ENCODE measurements at places on chromosomes 6 and 20.

- DNase-seq: no peak
- H3K27me3 ChIP-seq: no peaks in the 10 kb centered on the region
- no peaks in the 10 kb centered on the region for H3K36me3 ChIP-seq
- H3K4me3 ChIP-seq: no peak overlapping the region
- H3K4me1 ChIP-seq: no peaks in the 10 kb centered on the region
- H3K27ac ChIP-seq: no peak overlapping the region
These were observed 284.4 kb upstream of the RNF24 start for GRCh38 chr20:4299773-4300172.

DNA sequence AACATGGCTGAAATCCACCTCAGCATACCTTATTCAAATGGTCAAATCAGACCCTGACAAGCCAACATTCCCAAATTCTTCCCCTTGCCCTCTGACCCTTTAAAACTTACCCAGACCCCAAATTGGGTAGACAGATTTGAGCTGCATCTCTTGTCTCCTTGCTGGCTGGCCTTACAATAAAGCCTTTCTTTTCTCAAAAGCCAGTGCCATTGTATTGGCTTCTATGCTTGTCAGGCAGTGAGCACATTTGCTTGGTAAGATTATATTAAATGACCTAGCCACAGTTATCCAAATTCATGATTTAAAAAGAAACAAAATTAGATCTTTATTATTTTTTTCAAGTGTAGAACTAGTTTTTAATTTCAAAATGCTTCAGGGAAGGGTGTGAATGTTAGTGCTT is 67.8 kb upstream of the FAM83B start:
- H3K4me3 ChIP-seq: no peak overlapping the region
- H3K27ac ChIP-seq: no peak overlapping the region
- DNase-seq: no peak
- H3K27me3 ChIP-seq: no peaks in the 10 kb centered on the region

DNA sequence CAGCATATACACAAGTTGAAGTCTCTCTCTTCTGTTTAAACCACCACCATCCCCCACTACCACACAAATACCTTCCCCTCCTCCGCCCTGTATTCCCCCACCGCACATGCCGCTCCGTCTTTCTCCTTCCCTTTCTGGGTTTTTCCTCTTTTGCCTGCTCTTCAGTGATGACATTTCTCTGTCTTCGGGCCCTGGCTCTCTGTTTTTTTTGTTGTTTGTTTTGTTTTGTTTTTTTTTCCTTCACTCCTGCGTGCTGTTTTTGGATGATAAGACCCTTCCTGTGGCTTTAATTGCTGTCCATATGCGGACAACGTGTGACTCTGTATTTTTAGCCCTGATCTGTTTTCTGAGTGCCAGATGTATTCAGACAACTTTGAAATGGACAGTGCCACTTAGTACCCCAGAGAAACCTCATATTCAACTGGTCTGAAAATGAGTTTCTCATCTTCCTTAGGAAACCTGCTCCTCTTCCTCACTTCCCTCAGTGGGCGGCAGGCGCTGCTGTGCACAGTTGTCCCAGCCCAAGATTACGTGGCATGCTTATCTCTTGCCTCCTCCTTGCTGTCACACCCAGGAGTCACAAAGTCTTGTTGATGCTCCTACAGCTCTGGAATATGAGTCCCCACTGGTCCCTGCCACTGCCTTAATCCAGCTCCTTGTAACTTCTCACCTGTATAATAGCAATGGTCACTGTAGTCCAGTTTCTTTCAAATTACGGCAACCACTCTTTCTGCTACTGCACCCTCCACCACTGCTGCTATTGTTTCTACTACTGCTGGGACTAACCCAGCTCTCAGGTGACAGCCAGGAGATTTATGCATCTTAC is 8.2 kb downstream of the PPP1R14C start:
- no peaks in the 10 kb centered on the region for H3K36me3 ChIP-seq
- no peak for DNase-seq
- H3K27ac ChIP-seq: no peak overlapping the region
- H3K4me1 ChIP-seq: no peaks in the 10 kb centered on the region
- H3K4me3 ChIP-seq: no peak overlapping the region
- H3K27me3 ChIP-seq: no peaks in the 10 kb centered on the region

DNA sequence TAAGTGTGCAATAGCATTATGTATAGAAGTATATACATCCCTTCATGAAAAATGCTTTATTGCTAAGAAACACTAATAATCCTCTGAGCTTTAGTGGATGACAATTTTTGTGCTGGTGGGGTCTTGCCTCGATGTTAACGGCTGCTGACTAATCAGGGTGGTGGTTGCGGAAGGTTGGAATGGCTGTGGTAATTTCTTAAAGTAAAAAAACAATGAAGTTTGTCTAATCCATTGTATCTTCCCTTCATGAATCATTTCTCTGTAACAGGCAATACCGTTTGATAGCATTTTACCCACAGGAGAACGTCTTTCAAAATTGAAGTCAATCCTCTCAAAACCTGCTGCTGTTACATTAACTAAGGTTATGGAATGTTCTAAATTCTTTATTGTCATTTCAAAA is 816.5 kb upstream of the GJE1 start:
- H3K4me3 ChIP-seq: no peak overlapping the region
- H3K27ac ChIP-seq: no peak overlapping the region
- H3K27me3 ChIP-seq: no peaks in the 10 kb centered on the region
- no peak for DNase-seq

- H3K36me3 ChIP-seq: no peaks in the 10 kb centered on the region
- no peaks in the 10 kb centered on the region for H3K4me1 ChIP-seq
- DNase-seq: no peak
These were observed 249.8 kb upstream of the ID4 start for GRCh38 chr6:19587238-19587942.

DNA sequence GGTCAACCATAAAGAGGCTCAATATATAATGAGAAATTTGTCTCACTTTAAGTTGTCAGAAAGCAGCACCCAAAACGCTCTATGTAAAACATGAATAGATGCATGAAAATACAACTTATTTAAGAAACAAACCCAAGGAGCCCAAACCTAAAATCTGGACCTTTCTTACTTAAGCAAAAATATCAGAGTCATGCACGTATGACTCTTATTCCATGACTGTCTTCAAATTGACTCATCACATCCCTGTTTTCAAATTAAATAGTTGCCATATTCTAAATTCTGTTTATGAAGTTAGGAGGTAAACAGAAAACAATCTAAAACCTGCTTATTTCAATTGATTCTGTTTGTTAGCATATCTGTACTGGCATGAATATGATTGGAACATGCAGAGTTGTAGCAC is 42.1 kb downstream of the ANKRD6 start:
- H3K4me3 ChIP-seq: no peak overlapping the region
- no peak overlapping the region for H3K27ac ChIP-seq
- H3K36me3 ChIP-seq: no peaks in the 10 kb centered on the region
- DNase-seq: no peak
